Heart right ventricle (tissue), 16 donors: ENCODE measurements at places on chromosomes 11 and 22. TPM values are rescaled to one million over a fixed set of nuclear protein-coding genes. Genes with fewer than 3 reads are reported as not detected.

- DNase-seq, result no peak
Measured at GRCh38 chr22:22879675-22880155, 7.9 kb upstream of the IGLL5 start.

DNA sequence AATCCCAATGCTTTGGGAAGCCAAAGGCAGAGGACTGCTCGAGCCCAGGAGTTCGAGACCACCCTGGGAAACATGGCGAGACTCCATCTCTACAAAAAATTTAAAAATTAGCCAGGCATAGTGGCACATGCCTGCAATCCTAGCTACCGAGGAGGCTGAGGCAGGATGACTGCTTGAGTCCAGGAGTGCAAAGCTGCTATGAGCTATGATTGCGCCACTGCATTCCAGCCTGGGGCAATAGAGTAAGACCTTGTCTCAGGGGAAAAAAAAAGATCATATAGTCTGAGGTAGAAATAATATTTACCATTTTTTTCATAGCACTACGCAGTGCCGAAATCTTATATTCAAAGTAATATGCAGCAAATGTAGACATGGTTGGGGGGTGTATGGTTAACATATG, 47.8 kb downstream of the MRTFA start:
- DNase-seq, result no peak

Gene HEPN1
- total RNA-seq, result not detected

DNA sequence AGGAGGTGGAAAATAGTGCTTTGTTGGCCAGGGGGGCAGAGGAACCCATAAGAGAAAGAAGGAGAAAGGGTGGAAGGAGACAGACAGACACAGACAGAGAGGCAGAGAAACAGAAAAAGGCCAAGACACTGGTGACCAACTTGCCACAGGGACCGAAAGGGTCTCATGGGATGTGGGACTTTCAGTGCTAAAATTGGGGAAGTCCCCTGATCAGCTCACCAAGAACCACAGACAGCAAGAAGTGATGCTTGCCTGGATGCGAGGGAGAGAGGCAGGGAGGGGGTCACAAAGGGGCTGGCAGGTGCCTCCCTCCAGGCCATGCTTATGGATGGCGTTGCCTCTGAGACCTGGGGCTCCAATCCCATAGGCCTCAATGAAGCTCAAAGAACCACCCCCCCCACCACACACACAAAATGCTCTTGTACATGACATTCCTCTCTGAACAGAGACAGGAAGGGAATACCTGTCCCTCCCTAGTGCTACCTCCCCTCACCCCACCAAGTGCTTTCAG, 413.4 kb downstream of the MN1 start:
- DNase-seq, result no peak

- no peak for DNase-seq
Measured at GRCh38 chr22:26851125-26851524, 193.7 kb downstream of the MIAT start.

GRCh38 chr11:128608746-128609407, 21.5 kb upstream of the ETS1 start:
- no peak for DNase-seq

GRCh38 chr11:58837707-58838388, 6.7 kb downstream of the GLYATL2 start:
- no peak for DNase-seq

DNA sequence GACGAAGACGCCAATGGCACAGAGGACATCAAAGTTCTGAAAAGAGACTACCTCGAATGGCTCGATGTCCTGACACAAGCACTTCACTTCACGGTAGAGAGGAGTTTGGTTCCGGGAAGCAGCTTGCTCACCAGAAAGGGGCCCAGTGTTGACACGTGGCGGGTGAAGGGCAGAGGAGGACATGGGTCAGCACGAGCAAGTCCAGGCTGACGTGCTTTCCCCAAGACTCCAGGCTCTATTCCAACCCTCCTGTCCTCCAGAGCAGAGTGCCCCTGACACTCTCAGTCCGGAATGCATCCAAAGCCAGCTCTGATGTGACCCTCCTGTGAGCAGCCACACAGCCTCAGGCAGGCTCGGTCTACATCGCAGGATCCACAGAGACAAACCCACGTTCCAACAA, 77.5 kb upstream of the BID start:
- DNase-seq, result peak; percentile 57

- no peak for DNase-seq
Measured at GRCh38 chr11:89521792-89522191, 30.6 kb upstream of the NOX4 start.

Gene VPS37C
- total RNA-seq, result 16.0 TPM

Gene C22orf31
- not detected for total RNA-seq

DNA sequence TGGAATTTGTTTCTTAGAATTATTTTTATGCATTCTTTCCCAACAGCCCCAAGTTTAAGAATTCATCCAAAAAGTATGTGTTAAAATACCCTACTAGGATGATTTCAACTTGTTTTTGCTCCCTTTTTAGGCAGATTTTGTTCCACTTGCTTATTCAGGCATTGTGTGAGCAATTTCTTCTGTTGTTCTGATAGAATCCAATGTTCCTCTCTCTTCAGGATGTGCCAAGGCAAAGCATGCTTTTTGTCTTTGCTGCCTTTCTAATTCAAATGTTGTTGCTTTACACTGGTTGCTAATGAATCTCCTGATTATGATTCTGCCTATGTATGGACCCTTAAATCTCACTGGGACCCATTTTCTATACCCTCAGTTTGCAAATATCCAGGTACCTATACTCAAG, 131.2 kb upstream of the ARHGAP42 start:
- no peak for DNase-seq

- no peak for DNase-seq
Measured at GRCh38 chr11:71197096-71197495, 55.3 kb downstream of the SHANK2 start.

Gene APOBEC3B
- total RNA-seq, result 0.81 TPM

Gene APOBEC3F
- total RNA-seq, result 5.0 TPM

GRCh38 chr11:13316528-13316961, 39.0 kb downstream of the BMAL1 start:
- DNase-seq, result peak; percentile 50

Gene MS4A8
- not detected for total RNA-seq

Gene RASGRP2
- 21.0 TPM for total RNA-seq
